HCEC 1CT (cell line): ENCODE measurements at places on chromosomes 7 and 10.

- no peak for DNase-seq
These were observed 14.0 kb downstream of the IDI2 start for GRCh38 chr10:1011696-1012095.

GRCh38 chr10:101965075-101965765 is 90.8 kb downstream of the ARMH3 start:
- no peak for DNase-seq

DNA sequence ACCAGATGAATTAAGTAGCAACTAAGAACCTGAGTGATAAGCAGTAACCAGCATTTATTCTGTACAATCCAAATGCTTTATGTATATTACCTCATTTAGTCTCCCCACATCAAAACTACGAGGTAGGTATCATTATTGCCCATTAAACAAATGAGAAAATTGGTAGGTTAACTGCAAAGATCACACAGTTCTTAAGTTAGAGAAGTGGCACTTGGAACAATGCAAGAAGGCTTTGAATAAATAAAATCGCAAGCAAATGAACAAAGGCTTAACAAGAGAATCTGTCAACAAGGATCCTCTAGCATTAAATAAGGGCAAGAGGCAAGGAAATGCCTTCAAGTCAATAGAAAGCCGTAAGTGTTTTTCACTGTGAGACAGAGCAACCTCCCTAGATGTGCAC is 70.2 kb downstream of the USP6NL start:
- DNase-seq: no peak

DNA sequence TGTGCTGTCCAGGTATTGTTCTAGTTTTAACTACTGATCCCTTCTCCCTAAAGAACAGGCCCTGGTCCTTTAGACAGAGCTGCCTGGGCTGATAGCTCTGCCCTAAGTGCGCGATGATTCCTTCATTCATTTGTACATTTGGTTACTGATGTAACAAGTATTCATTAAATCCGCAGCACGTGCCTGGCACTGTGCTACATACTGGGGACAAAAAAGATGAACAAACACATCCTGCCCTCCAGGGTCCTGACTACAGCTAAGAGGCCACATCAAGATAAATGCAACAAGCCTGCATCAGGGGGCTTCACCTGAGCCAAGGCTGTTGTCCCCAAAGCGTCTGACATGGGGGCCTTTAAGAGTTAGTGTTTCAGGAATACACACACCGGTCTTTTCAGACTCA is 99.0 kb upstream of the PODXL start:
- DNase-seq: no peak

DNA sequence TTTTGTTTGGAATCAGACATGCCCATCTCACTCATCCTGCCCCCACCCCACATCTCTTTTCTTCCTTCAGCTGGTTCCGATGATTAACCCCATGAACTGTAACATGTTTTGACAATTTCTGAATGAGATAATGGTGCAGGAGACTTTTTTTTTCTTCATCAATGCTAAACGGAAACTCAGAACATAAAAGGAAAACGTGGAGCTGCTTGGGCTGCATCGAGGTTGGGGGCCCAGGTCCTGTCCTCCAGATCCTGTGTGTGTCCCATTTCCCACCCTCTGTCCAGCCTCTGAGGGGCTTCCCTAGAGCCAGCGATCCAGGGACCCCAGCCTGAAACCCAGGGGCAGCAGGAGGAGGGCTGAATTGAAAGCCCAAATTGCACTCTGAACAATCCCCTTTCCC is 263.8 kb upstream of the GRB10 start:
- no peak for DNase-seq

DNA sequence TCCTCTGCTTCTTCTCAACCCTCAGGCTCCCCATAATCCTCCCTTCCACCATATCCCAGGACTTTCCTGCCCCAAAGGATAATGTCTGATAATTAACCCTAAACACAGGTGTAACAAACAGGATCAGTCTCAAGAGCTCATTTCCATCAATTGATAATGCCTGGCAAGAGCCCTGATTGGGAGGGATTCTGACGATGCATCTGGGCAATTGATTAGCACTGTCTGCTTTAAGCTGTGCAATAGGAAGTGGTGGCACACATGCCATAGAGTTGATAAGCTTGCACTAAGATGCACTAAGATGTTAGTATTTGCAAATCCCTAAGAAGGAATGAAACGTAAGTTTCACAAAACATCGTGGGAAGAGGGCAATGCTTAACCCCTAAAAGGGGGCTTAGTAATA is 27.4 kb upstream of the EGR2 start:
- DNase-seq: no peak

GRCh38 chr10:63553031-63553430 is 31.8 kb downstream of the REEP3 start:
- peak; percentile 89 for DNase-seq

GRCh38 chr10:83539528-83540308 is 599.6 kb upstream of the GHITM start:
- no peak for DNase-seq

- DNase-seq: no peak
These were observed 921.7 kb upstream of the KCND2 start for GRCh38 chr7:119351320-119351719.

DNA sequence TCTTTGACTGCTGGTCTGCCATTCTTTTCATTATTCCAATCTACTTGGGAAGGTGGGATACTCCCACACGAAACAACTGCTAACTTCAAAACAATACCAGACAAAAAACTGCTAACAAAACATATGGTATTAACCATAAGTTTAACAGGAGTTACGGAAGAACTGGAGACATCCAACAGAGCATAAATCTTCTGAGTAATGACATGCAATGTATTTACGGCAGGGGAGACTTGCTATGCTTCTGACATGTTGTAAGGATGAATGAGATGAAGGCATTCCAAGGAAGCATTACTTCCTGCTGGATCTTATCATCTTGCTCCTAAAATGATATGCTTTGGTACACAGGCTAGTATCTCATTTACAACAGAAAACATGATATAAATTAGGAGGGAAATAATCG is 85.8 kb downstream of the ZNF92 start:
- no peak for DNase-seq

- DNase-seq: no peak
These were observed 476.1 kb downstream of the SH2D4B start for GRCh38 chr10:81013771-81014170.

GRCh38 chr10:43093423-43094076 is 16.7 kb downstream of the RET start:
- DNase-seq: no peak

DNA sequence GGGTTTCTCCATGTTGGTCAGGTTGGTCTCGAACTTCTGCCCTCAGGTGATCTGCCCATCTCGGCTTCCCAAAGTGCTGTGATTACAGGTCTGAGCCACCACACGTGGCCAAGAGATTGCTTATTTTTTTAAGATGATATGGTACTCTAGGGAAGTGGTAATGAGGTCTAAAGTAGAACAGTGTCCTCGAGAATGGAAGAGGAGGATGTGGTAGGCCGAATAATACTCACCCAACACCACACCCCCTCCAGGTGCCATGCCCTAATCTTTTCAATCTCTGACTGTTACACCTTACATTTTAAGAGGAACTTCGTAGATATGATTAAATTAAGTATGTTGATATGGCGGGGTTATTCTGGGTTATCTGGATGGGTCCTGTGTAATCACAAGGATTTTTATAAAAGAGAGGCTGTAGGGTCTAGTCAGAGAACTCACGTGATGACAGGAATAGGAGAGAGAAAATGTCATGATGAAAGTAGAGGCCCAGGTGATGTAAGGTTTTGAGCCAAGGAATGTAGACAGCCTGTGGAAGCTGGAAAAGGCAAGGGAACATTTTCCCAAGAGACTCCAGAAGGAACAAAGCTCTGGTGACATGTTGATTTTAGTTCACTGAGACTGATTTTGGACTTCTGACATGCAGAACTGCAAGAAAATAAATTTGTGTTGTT is 29.5 kb downstream of the CDK13 start:
- no peak for DNase-seq

DNA sequence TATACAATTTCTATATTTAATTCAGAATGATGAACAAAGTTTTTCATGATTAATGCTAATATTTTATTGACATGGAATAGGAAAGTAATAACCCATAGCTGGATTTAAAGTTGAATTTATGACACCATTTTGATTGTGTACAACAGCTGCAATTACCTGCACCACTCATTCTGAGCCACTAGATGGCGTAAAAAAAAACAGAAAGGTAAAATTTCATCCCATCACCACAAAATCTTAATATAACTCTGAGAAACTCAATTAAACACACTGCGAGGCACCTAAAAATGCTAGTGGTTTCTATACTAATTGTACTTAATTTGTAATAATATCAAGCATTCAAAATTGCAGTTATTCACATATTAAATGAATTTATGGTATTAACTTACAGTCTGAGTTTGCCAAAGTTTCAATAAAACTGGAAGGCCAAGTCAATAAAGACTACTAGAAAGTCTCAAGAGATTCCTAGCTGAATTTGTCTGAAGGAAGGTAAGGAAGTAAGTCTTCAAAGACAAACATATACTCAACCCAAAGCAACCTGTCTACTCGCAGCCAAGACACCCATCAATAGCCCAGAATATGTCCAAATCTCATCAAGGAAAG is 182.5 kb downstream of the SKAP2 start:
- no peak for DNase-seq

- no peak for DNase-seq
These were observed 517.8 kb downstream of the GRID1 start for GRCh38 chr10:85848756-85849155.

DNA sequence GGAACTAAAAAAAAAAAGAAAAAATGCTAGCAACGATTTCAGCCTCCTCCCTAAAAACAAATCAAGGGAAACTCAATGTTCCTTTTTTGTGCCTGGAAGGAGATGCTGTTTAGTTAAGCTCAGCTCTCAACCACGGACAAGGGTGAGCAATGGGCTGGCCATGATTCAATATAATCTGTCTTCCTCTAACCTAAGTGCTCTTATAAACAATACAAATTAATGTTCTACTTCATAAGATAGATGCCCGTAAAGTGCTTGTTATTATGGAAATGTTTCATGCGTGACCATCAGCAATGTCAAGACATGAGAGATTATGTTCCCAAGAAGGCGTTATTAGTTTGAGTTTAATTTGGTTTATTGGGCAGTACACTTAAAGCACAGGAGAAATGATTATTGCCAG is 320.3 kb downstream of the SFMBT2 start:
- no peak for DNase-seq

DNA sequence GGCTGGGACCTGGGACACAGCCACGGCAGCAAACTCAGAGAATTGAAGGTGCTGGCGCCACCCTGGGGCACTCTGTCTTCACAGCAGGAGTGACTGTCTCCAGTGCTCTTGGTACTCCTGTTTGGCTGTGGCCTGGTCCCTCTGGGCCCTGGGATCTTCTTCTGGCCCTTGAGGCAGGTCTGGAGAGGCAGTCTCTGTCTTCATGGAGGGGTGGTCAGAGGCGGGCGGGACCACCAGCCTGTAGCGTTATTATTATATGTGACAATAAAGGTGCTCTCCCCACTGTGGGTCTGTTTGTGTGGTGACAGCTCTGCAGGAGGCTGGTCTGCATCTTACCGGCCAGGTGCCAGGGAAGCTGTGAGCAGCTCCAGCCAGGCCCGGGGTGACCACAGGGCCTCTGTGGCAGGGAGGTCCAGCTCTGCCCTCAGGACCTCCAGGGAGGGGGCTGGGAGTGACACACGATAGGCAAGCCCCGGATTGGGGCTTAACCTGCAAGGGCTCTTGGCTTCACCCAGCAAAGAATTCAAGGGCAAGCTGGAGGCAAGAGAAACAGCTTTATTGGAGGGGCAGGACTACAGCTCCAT is 70.3 kb downstream of the MYL10 start:
- DNase-seq: no peak

DNA sequence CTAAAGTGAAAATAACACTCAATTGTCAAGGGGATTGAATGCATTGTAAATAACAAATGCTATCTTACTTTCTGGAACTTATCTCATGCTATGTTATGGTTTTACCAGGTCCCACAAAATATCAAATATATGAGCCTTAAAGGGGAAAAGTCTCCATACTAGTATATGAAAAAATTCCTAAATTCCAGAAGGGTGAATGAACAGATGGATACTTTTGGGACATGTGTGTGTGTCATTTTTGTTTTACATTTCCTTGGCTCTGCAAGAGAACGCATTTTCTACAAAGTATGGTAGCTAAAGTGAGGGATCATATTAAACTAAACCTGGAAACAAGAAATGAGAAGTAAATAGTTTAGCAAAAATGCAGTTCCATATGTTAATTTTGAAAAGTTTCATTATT is 682.8 kb downstream of the INHBA start:
- no peak for DNase-seq

DNA sequence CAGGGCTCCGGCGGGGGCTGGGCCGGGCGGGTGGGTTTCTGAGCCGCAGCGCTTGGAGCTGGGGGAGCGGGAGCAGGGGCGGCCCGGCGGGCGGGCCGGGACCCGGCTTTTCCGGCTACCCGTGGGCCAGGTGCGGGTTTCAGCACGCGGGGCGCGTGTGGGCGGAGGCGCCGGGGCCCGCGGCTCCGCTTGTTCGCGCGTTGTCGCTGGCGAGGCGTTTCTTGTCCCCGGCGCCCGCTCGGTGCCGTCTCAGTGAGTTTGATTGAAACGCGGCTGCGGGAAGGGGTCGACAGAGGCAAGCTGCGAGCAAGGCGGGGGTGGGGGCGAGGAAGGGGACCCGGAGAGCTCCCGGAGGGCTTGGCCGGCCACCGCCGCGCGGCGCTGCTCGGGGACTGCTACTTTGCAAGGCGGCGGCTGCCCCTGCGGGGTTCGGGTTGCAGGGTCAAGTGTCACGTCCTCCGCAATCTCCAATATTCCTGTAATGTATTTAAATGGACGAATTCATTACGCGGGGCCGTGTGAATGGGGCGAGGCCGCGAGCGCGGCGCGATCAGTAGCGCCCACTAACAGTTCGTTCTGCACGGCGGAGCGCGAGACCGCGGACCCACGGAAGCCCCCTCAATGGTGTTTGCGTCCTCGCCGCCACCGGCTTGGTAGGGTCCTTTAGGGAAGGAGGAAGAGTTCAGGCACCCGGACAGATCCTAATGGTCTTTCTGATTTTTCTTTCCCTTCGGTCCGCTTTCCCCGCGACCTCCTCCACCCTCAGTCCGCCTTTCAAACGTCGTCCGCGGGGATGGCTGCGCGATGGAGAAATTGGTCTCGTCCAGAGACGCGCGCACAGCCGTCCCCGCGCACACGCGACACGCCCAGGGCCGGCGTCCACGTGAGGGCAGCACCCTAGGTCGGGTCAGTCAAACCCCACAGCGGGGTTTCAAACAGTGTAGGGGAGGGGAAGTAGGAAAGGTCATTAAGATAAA is 76.9 kb downstream of the INSIG1 start:
- DNase-seq: no peak

GRCh38 chr7:87918740-87919139 is 15.3 kb upstream of the ADAM22 start:
- no peak for DNase-seq

DNA sequence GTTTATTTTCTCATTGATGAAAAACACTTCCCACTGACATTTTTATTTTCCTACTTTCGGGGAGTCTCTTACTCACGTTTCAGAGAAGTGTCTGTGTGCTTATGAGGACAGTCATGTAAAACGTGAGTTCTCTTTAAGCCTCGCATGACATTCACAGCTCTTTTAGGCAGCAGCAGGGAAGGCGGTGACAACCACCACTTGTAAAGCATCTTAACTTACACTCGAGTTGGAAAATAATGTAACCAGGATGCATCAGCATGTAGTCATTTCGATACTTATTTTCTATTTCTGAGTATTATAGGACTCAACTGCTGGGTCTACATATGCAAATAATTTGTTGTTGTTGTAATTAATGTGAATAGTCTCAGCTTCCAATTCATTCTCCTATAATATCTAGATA is 153.6 kb downstream of the SEMA3D start:
- DNase-seq: no peak

GRCh38 chr10:6211341-6211670 is 8.6 kb downstream of the PFKFB3 start:
- DNase-seq: no peak

- DNase-seq: no peak
These were observed 109.4 kb downstream of the TMEM26 start for GRCh38 chr10:61343796-61344195.

- no peak for DNase-seq
These were observed 1302.3 kb downstream of the XPNPEP1 start for GRCh38 chr10:108620821-108621534.
